ELF-1 (cell line): ENCODE measurements at places on chromosomes 12 and 14.
A peak's percentile ranks its signal among the peaks of the same experiment; 100 is the strongest.

DNA sequence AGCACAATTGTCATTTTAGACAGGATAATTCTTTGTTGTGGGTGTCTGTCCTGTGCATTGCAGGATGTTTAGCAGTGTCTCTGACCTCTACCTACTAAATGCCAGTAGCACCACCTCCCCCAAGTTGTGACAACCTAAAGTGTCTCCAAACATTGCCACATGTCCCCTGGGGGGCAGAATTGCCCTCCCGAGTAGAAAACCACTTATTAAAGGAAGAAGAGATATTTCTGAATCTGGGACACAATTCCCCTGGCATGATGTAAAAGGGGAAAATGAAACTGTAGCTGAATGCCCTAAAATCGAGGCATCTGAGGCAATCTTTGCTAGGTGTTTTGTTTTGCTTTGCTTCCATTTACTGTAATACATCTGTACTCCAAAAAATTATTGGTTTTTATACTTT is 116.8 kb upstream of the NAP1L1 start:
- DNase-seq, result no peak

- no peak for DNase-seq
Measured at GRCh38 chr14:85519661-85520305, 10.2 kb upstream of the FLRT2 start.

DNA sequence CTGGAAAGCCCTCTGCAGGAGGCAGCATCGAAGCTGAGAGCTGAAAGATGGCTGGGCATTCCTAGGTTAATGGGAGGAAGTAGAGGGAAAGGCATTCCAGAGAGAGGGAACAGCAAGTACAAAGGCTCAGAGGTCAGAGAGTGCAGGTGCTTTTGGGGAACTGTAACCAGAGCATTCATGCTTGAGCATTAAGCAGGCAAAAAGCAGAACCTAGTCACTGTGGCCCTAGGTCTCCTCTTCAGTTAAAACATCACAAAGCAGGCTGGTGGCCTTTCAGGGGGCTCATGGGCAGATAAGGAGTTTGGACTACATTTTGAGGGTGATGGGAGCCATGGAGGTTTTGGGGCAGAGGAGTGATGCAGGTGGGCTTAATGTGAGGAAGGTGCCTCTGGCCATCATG is 169.2 kb upstream of the MYL2 start:
- DNase-seq, result no peak

DNA sequence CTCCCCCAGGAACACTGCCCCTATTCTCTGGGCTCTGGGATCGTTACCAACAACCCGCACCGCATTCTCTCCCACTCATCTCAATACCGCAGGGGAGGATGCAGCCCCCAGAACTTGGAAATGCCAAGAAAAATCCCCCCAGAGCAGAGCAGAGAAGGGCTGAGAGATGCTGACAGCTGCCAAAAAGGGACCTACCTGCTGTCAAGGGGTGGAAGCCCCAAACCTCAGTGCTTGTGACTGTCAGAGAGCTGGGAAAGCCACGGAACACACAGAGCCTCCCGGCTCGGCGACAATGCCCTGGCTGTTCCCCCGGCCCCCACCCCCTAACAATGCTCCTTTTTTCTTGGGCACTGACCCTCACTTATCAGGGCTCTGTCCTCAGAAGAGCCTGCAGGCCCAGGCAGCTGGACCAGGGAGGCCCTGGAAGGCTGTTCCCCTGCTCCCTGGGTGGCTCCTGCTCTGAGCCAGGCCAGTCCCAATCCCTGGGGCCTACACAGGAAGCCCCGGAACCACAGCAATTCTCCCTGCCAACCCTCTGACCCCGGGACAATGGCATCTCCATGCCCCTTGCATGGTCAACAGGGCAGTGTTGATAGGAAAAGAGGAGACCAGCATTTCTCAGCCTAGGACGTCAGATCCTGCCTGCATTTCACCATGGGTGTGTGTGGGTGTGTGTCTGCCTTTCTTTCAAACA is 78.9 kb downstream of the ITPK1 start:
- no peak for DNase-seq

DNA sequence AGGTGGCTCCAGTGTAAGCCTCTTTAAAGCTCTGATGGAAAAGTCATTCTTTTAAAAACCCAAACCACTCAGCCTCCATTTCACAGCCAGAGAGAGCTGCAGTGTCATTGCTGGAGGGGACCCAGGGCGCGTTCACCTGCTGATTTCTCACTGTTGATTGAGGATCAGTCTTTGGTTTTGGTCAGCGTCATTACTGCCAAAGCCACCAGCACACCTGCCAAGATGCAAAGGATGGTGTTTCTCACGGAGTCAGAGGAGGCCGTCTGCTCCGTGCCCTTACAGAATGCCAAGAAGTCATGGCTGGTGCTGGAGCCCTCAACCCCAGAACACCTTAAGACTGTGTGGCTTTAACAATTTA is 32.8 kb upstream of the BATF start:
- peak; percentile 16 for DNase-seq

DNA sequence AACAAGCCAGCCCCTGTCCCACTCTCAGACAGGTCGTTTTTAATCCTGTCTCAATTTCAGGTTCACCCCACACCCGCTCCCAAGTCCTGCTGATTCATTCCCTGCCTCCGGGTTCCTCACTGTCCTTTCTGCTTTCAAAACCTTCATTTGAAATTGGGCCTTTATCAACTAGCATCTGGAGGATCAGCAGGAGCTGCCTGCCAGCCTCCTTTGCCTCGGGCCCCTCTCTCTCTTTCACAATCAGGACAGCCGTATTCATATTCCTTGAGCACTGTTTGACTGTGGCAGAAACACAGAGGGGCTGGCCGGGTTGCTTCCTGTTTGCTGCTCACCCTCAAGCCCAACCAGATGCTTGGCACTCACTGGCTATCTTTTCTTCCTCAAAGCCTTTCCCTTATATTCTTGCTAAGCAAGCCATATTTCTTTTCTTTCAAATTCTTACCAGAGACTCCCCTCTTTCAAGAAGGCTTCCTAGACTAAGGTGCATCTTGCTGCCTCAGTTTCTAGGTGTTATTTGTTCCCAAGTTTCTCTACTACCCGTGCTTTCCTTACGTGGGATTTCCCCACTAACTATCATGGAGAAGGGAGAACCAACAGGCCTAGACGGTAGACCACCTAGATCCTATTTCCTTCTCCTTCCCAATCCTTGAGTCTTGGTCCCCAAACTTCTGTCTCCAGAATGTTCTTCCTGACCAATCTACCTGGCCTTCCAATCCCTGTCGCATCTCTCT is 3.0 kb downstream of the GALNT6 start:
- DNase-seq, result peak; percentile 95

- no peak for DNase-seq
Measured at GRCh38 chr14:49992036-49992435, 99.2 kb downstream of the ARF6 start.

DNA sequence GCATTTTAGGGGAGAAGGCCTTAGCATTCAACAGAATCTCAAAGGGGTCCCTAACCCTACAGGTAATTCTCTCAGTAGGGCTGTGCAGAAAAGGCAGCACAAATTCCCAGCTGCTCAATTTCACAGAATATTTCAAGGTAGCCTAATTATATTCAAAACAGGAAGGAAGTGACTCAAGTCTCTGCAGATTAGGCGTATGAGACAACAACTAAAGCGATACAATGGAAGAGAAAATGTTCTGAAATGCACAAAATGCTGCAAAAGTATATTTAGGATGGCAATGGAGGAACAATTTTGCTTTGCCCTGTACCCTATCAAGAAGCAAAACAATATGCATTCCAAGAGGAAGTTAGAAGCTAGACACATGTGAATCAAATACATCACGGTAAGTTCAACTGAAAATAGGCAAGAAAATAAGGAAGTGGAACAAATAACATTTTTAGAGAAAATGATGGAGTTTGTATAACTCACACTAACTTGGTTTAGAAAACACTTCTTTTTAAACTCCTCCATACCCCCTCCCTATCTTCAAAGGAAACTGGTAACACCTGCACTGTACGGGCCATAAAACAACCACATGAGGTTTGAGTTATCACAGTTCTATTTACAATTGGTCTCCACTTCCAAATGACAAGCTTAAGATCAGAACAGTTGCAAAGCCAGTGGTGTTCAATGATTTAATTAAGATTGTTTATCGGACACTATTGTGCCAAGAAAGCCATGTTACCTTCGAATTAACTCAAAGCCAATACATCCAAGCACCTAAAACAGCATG is 1.6 kb downstream of the GIT2 start:
- no peak for DNase-seq

GRCh38 chr14:38409071-38409705 is 153.3 kb upstream of the CLEC14A start:
- DNase-seq, result no peak

DNA sequence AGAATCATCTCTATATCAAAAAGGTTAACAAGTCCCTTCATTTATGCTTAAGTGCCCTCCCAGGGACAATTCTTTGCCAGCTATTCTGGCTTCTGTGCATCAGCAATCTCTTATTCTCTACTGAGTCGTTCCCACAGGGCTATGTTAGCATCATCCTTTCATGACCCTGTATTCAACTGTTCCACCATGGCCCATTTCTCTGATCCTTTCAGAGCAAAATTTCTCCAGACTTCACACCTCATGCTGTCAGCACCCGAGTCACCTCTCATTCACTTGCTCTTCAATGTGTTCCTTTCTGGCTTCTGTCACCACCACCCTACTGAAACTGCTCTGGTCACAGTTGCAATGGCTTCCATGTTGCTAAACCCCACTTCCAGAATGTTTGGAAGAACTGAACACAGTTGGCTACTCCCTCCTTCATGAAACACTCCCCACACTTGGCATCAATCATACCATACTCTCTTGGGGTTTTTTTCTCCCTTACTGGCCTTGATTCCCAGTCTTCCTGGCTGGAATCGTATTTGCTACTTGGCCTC is 159.5 kb upstream of the HMGA2 start:
- no peak for DNase-seq

- DNase-seq, result no peak
Measured at GRCh38 chr12:24047326-24047725, 97.9 kb upstream of the SOX5 start.

DNA sequence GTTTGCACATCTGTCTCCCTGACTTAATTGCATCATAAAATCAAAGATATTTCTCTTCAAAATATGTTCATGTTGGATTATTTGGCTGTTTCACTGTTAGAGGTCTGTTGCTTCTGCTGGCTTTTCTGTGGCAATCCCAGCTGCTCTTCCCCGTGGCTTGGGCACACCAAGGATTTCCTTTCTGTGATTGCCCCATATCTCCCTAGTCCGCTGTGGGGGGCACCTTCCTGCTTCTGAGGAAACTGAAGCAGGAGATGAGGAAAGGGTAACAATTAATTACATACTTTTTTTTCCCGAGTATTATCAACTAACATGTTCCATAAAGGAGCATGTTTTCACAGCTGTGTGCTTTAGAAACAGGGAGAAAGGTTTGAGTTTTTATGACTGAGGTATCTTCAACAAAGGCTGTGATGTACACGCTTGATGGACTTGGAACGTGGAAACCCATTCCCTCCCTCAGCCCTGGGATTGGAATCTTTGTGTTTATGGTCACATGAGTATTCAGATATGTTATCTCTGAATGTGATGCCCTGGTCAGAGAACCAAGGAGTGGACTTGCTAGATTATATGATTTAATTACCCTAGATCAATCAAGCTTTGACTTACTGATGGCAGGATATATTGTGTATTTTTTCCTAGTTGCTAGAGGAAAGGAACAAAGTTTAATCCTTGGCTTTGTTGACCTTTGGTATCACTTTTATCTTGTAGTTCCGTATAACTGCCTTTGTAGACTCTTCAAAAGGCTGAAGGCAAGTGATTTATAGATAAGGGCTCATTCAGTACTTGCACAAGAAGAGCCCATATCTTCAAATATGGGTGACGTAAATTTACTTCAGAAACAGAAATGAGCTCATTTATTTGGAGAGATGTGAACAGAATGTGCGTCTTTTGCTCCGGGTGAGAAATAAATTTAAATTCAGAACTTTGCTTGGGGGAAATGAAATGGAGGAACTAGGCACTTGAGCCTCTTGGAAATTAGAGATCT is 46.7 kb downstream of the BORCS5 start:
- no peak for DNase-seq

DNA sequence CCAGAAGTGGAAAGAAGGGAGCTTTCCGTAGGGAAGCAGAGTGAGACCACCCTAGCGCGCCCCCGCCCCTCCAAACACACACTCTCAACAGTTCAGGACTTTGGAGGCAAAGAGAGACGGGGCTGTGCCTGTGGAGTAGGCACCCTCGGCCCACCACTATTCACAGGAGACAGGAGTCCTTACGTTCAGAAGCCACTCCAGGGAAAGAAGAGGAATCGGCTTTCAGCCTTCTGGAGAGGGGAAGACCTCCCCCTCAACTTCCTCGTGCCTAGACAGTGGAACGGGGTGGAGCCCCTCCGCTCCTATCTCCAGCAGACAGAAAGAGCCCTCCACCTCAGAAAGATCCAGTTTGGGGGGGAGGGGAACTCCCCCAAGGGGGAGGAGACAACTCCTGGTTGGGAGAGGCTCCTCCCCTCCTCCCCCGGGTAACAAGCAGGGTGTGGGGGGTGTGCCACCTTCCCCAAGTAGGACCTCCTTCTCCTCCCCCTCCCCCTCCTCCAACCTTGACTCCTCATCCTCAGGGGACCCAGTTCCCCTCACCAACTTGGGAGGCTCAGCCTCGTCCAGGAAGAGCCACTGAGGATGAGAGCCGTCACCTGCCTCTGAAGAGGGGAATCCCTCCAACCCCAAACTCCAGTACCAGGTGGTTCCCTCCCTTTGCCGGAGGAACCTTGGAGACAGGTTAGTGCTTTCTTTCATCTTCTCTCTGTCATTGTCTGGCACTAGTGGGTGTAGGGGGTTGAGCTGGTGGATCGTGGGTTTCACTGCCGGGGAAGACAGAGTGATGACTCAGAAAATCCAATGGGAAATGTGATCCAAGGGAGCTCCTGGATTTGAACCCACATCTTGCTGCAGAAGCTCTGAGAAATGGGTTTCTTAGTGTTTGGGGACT is 883 bp downstream of the FOXJ2 start:
- peak; percentile 63 for DNase-seq

DNA sequence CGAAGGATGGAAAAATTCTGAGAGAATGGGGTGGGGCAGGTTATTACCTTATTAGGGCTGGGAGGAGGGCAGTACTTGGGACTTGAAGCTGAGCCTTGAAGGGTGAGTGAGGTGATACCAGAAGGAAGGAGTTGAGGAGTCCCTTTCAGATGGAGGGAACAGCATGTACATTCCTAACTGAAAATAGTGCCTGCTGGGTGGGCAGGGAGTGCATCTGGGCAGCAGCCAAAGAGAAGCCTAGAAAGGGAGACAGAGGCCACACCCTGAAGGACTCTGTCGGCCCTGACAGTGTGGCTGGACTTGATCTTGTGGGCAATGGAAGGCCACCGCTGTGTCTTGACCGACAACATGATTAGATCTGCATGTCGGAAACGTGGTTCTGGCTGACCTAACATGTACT is 147.6 kb downstream of the NDUFA12 start:
- no peak for DNase-seq

DNA sequence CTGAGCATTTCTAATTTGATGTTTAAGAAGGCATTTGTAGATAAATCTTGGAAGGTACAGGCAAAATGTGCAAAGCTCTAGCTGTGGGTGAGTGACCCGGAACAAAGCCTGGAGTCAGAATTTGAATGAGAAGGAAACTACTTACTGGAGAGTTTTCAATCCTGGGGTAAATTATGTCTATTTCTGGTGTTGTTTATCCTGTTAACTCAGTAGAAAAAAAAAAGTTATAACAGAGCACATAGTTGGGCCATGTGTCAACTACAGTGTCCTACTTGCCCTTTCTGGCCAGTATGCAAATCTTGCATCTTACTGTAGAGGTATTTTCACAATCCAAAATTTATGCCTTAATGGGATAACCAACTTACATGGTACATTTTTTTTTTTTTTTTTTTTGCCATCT is 182.3 kb downstream of the SYNE2 start:
- DNase-seq, result no peak

- DNase-seq, result no peak
Measured at GRCh38 chr12:123830675-123831074, 68.6 kb downstream of the DNAH10 start.

GRCh38 chr14:73237786-73238423 is 599 bp downstream of the PAPLN start:
- no peak for DNase-seq
